Stimulated activated CD4-positive, alpha-beta T cell treated with anti-CD3 and anti-CD28 coated beads, Interleukin-1b, Interleukin-23, amount 100 ng/mL, for 1 hour (primary cell): ENCODE measurements at places on chromosomes 5 and 9.

DNA sequence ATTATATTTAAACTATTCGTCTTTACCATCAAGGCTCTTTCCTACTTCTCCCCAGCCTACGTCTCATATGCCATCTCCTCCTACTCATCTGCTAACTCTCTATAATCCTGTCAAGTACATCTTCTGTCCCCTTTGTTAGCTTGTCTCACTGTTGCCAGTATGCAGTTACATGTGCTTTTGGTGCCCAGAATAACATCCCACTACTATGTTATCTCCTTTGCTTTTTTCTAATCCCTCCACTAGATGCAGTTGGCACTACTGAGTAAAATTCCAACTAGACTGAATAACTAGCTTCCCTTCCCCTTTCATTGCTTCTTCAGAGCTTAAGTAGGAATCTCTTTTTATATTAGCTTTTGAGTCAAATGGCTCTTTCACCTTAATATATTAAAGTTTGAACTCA, 3.0 kb upstream of the ARRDC3 start:
- DNase-seq: no peak

GRCh38 chr9:27475057-27475595, 49.0 kb upstream of the IFNK start:
- DNase-seq: no peak

DNA sequence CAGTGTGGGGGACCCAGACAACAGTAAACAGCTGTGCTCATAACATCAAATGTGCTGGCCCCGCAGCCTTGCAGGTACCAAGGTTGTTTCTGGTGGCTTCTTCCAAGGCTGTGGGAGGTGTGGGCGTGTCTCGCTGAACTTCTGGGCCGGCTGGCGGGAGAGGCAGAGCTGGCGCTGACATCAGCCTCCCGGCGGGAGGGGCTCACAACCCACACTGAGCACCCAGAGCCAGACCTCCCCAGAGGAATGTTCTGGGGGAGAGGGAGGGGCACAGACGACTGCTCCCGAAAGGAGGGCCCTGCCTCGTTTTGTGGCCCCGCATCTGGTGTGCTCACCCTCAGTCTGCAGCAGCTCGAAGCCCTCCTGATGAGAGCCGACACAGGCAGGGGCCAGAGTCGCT, 6.9 kb upstream of the SLC12A7 start:
- no peak for DNase-seq

- no peak for DNase-seq
These were observed 69.0 kb downstream of the MTAP start for GRCh38 chr9:21871256-21871975.

GRCh38 chr9:4334410-4334813, 34.5 kb upstream of the GLIS3 start:
- DNase-seq: no peak

- DNase-seq: no peak
These were observed 117.0 kb upstream of the GAS1 start for GRCh38 chr9:87064311-87064710.

GRCh38 chr5:36164461-36164860, 12.6 kb downstream of the SKP2 start:
- DNase-seq: no peak

- DNase-seq: no peak
These were observed 47.2 kb upstream of the OR13F1 start for GRCh38 chr9:104456831-104457230.

DNA sequence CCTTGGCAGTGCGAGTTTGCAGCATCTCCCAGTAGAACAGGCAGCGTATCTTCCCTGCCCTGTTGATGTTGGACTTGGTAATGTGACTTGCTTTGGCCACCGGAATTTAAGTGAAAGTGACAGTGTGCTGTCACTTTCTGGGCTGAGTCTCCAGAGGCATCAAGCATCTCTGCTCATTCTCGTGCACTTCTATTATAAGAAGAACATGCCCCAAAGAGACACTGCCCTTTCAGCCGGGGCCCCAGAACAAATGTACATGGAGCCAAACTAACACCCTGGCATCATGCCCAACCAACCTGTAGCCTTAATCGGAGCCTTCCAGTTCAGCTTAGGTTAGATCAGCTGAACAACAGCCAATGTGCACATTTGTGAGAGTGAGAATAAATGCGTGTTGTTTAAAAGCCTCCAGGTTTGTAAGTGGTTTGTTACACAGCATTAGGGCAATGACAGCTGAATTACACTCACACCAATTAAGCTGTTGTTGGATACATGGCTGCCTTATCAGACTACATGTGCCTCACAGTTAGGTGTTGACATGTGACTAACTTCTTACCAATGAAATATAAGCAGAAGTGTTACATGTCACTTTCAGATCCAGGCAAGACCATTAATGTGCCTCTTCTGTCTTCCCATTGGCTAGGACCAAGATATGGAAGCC, 22.1 kb upstream of the FRMD3 start:
- DNase-seq: no peak

DNA sequence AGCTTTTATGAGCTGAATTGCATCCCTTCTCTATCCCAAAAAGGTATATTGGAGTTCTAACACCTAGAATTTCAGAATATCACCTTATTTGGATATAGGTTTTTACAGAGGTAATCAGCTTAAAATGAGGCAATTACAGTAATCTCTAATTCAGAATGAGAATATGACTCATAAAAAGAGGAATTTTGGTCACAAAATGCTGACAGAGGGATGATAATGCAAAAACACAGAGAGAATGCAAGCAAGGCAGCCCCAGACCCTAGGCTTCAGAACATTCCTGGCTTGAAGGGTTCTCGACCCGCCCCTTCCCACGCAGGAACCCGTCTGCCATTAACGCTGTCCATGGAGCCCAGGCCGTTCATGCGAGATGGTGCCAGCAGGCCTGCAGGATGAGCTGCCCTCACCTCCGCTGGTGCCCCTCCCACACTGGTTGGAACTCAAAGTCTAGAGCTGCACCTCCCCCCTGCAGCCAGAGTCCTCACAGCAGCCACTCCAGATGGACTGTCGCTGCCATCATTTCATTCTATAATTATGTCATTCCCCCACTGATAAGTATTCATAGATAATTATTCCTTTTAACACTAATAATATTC, 1173.4 kb upstream of the ACO1 start:
- no peak for DNase-seq

DNA sequence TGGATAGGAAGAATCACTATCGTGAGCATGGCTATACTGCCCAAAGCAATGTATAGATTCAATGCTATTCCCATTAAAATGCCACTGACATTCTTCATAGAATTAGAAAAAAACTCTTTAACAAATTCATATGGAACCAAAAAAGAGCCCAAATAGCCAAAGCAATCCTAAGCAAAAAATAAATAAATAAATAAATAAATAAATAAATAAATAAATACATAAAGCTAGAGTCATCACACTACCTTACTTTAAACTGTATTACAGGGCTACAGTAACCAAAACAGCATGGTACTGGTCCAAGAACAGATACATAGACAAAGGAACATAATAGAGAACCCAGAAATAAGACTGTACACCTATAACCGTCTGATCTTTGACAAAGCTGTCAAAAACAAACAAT, 180.4 kb upstream of the CDKN2B start:
- no peak for DNase-seq

DNA sequence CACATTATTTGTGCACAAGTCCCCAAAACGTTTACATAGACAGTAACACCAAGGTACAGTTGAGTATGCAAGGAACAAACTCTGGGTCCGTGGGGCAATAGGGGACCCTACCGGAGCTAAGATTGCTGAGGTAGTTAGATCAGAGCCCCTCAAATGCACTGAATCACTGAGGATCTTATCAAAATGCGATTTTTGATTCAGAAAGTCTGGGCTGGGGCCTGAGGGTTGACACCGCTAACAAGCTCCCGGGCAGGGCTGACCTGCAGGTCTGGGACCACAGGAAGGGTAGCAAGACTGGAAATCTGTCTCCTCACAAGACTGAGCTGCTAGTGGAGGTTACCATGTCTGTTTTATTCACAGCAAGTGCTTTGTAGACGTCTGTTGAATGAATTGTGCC, 1.8 kb upstream of the IL3 start:
- DNase-seq: no peak

GRCh38 chr5:112648264-112648663, 89.4 kb upstream of the APC start:
- DNase-seq: no peak

DNA sequence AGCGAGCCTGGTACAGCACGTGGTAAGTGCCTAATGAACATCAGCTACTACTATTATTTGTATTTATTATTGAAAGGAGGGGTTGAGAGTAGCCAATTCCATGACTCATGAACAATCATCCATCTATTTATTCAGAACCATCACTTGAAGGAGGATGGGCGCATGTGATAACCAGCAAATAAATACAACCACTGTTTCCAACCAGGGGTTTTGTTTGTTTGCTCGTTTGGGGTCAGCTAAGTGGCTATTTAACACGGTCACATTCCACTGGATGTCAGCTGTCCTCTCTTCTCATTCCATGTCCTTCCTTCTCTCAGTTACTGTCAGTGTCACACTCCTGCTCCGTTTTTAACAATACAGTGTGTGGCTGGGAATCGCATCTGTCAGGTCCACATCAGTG, 8.6 kb downstream of the RAPGEF1 start:
- no peak for DNase-seq

DNA sequence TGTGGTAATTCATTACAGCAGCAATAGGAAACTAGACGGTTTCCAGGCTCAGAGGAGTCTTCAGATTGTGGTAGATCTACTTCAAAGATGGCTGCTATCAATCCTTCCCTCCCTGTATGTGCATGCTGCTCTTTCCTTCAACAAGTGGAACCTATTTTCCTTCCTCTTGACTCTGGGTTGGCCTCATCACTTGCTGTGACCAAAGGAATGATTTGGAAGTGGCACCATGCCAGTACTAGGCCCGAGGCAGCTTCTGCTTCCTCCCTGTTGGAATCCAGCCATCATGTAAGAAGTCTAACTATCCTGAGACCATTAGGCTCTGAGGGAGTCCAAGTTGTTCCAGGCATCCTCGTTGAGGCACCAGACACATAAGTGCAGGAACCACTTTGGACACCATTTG, 46.5 kb upstream of the MCTP1 start:
- DNase-seq: no peak

GRCh38 chr9:10946676-10947410, 334.0 kb upstream of the PTPRD start:
- DNase-seq: no peak
